ENCODE measurements at places on chromosomes 16 and 17.

DNA sequence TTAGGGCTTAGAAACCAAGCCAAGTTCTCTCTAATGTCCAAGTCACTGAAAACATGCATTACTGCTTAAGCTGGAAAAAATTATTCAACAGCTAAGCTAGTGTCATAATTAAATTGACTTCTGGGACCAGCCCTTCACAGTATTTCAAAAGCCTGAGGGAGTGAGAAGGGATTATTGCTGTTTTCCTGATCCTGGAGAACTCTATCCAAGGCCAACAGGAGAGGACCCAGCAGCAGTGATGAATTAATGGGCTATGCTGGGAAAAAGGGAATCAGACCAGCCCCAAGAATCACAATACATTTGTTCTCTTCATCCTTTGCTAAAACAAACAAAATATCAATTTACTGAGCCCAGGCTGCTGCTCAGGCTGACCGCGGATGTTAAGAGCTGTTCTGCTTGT lies 34.5 kb upstream of the CLEC3A start:
- no peak for DNase-seq

- DNase-seq: no peak
Measured at GRCh38 chr17:11925262-11926021, 71.8 kb downstream of the ZNF18 start.

DNA sequence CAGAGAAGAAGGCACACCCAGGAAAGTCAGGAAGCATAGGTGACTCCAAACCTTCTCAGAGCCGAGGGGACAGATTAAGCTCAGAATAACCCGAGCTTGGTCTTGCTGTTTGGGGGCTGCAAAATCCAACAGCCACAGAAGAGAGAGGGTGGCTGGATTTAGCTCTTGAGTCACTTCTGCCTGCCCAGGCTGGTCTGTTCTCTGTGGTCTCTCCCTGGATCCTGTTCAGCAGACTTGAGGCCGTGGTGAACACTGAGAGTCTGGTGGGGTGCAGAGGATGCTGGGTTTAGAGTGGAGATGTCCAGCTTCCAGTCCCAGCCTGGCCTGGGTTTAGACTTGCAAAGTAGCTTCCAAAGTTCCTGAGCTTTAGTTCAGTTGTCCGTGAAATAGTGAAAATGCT lies 8.8 kb downstream of the SLC26A11 start:
- no peak for DNase-seq

- no peak for DNase-seq
Measured at GRCh38 chr16:27311448-27311830, 2.3 kb upstream of the IL4R start.

DNA sequence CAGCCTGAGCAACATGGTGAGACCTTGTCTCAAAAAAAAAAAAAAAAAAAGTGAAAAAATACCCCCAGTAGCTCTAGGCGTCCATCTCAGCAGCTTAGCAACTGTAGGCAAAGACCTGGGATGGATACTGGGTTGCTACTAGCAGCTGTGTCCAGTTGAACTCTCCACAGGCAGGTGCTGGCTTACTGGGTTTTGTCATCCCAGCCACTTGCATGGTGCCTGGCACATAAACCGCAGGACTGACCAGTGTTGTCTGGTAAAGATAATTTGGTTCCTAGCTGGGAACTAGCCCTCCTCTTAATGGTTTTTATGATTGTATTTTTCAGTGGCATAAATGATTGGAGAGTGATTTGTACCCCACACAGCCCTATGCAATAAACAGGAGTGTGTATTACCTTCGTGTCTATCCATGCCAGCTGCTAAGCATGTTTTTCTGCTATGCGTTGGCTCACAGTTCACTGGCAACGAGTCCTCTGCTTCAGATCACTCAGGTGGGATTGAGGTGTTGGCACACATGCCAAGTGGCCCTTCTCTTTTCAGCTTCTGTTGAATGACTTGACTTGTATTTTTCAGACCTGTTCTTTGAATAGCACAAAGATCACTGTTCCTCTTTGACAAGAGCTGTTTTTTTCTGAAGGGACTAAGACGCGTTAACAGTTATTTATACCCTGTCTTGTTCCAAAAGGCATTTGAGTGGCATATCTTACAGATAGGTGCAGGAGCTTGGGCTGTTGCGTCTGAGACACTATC lies 352.9 kb downstream of the SNX29 start:
- DNase-seq: no peak

DNA sequence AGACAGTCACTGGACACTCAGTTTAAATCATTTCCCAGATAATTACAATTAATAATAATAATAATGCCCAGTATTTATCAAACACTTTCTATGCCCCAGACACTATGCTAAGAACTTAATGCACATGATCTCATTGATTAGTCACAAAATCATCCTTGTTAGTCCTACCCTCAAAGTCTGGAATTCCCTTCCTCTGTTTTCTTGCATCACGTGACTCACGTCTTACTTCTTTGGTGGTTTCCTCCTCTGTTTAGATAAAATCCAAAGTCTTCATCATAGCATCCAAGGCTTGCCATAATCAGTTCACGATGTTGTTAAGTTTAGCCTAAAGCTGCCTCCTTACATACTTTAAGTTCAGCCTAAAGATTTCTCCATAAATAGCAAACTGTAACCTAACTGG lies 471.9 kb downstream of the PMP22 start:
- no peak for DNase-seq

DNA sequence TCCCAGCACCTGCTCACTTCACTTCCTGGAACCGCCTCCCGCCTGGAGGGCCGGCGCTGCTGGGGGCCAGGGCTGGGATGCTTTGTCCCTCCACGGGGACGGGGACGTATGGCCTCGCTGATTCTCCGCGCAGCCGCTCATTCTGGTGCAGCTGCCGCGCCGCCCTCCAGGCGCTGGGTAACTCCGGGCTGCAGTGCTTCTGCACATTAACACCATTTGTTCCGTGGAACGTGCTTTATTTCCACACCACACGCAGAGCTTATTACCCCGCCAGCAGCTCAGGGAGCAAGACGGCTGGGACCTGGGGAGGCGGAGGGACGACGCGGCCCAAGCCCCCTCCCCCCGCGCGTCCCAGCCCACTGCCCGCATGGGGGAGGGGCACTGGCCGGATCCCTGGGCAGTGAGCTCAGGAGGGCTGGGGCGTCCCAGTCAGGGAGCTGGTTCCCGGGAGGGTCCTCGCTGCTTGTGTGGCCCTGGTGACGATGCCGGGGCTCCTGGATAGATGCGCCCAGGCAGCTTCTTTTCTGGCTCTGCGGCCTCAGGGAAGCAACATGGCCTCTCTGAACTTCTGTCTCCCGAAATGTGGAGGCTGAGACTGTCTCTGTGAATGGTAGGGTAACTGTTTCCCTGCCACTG lies 45.4 kb upstream of the ACSF3 start:
- DNase-seq: no peak

DNA sequence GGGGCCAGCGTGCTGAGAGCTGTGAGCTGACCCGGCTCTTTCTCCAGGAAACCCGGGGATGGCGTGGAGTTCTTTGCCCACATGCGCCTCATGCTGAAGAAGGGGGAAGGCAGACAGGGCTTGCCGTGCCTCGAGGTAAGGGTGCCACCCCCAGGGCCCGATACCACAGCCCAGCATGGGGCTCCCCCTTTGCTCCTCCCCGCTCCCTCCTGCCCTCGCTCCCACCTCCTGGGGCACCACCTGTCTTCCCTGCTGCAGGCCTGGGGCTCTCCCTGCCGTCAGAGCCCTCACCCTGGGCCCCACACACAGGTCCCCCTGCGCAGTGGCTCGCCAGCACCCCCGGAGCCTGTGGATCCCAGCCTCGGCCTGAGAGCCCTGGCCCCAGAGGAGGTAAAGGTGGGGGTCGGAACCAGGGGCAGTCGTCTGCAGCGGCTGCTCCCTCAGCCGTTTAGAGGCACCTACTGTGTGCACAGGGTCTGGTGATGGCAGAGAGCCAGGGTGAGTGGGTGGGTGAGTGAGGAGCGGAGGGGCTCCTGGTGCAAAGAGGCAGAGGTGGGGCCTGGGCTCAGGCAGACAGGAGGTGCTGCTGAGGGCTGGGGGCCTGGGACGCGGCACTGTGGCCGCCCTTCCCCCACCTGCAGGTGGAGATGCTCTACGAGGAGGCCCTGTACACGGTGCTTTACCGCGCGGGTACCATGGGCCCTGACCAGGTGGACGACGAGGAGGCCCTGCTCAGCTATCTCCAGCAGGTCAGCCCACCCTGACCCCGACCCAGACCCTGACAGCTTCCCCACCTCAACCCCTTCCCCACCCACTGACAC lies 5.6 kb downstream of the BAIAP3 start:
- no peak for DNase-seq

GRCh38 chr17:68061512-68062313 lies 26.2 kb downstream of the KPNA2 start:
- no peak for DNase-seq

- DNase-seq: no peak
Measured at GRCh38 chr16:83472776-83473501, 334.8 kb upstream of the HSBP1 start.

- DNase-seq: no peak
Measured at GRCh38 chr16:64234200-64234599, 887.7 kb downstream of the CDH11 start.

DNA sequence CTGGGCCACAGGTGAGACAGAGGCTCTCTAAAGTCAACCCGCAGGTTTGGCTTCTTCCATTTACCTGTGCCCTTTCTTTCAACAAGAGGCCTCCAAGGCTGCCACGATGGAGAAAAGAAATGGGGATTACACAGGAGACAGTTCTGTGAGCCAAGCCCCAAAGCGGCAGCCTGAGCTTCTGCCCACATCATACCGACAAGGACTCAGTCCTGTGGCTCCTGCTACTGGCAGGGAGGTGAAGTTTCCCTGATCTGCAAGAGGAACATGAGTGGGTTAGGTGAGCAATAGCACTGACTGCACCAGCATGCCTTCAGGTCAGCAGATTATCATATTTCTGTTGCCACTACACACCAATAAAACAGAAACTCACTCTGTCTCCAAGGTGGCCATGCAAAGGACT lies 800.0 kb downstream of the KCNJ18 start:
- no peak for DNase-seq

DNA sequence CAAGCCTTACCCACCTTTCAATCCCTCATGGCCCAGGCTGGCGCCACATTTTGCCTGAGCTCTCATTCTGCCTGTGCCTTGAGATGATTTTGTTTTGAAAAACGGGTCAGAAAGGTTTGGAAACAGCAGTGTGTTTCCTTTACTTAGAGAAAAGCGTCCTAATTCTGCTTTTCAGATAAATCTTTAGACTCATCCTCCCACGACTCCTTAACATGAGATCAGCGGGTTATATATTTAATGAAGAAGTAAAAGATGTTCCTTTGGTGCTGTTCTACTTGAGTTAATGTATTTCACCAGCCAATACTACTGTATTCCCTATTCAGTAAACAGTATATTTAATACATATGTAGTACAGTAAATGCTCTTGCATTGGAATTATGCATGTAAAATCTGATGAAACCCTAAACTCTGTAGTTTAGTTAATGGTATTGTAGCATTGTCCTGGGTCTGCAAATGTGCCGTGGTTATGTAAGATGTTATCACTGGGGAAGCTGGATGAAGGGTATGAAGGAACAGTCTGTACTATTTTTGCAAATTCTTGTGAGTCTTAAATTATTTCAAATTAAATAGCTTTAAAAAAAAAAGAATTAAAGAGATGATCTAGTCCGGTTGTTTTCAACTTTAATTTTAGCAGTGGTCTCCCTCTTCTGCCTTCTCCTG lies 199.4 kb upstream of the CACNG5 start:
- DNase-seq: no peak

DNA sequence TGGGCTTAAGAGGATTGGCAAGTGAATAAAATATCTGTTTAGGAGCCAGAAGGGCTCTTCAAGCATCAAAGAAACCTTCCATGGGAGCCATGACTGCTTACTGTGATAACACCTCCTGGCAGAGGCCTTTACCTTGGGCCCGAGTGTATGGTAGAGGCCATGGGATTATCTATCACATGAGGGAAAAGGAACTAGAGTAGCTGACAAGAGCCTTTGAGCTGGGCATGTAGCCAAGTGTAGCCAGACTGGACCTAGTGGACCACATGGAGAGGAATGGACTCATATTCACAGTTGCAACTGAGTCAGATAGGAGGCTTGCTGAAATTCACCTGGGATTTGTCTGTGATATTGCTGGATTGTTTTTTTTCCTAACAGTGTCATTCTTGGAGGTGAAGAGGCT lies 276.0 kb upstream of the ZFHX3 start:
- DNase-seq: no peak

DNA sequence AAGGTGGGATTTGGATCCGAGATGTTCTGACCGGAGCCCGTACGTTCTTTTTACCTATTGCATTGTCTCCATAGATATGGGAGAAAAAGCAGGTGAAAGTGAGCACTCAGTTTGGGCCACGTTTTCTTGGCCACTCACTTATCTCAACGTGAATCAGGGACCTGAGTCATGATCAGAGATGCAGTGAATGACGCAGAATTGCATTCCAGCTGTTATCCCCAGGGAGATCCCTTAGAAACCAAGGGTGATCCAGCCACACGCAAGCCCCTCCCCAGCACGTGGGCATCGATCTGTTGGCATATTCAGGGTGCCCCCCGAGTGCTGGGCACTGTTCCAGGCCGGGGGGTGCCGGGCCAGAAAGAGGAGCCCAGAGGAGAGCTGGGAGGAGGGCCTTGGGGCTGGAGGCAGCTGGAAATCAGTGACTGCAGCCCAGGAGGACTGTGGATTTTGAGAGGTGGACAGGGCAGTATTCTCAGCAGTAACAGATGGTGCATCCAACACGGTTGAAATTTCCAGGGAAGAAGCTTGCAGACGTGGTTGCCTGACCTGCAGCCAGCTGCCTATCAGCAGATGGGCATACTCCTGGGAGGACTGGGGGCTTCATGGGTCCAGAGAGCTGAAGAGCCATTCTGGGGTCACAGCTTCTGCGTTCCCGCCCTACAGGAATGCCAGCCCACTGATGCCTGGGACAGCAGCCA lies 87.2 kb upstream of the CACNG5 start:
- DNase-seq: no peak

DNA sequence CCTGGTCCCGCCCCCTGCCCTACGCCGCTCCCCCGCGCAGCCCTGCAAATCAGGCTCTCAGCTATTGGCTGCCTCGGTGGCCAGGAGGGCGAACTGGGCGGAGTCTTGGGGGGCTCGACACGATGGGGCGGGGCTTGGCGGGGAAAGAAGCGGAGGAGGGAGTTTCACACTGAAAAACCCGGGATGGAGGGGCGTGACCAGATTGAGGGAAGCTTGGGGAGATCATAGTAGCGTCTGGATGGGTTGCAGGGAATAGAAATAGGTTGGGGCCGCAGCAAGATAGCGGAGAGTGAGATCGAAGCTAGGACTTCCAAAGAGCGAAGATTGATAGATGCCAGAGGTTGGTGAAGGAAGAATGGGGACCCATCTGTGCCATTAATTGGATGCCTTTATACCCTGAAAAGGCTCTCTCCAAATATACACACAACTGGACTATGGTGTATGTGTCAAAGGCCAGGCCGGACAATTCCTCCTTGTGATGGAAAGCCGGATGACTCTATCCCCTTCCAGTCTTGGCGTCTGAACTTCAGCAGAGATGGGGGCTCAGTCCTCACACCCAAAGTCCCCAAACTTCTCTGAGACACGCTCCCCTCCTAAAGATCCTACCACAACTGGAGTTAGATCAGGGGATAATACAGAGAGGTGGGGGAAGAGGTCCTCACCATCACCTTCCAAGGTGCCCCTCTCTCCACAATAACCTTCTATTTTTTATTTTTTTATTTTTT lies 376 bp upstream of the STAC2 start:
- DNase-seq: peak; percentile 42

- DNase-seq: no peak
Measured at GRCh38 chr17:70314506-70314905, 145.2 kb downstream of the KCNJ2 start.

- peak; percentile 43 for DNase-seq
Measured at GRCh38 chr16:12228602-12229499, 252.3 kb downstream of the SNX29 start.

GRCh38 chr17:42361781-42362186 lies 26.5 kb downstream of the STAT3 start:
- DNase-seq: no peak

- DNase-seq: no peak
Measured at GRCh38 chr17:66087073-66087472, 104.9 kb downstream of the CEP112 start.
